ENCODE measurements at places on chromosomes 1 and 21. TPM values are rescaled to one million over a fixed set of nuclear protein-coding genes. Genes with fewer than 3 reads are reported as not detected.
A peak's percentile ranks its signal among the peaks of the same experiment; 100 is the strongest.

Gene ZNF124
- 94.1 TPM for total RNA-seq

Gene SFT2D2
- total RNA-seq = 85.1 TPM

Gene CNIH3
- total RNA-seq = 8.5 TPM

Gene KPRP
- not detected for total RNA-seq

Gene DISP1
- 10.1 TPM for total RNA-seq

Gene DIO1
- total RNA-seq = not detected

Gene TOR1AIP1
- total RNA-seq = 55.4 TPM

- DNase-seq = no peak
These were observed 14.0 kb upstream of the S100B start for GRCh38 chr21:46618738-46619379.

- no peak for DNase-seq
These were observed 203.7 kb upstream of the RUNX1 start for GRCh38 chr21:35252831-35253230.

GRCh38 chr1:160777486-160778089, 18.4 kb upstream of the LY9 start:
- DNase-seq = no peak

DNA sequence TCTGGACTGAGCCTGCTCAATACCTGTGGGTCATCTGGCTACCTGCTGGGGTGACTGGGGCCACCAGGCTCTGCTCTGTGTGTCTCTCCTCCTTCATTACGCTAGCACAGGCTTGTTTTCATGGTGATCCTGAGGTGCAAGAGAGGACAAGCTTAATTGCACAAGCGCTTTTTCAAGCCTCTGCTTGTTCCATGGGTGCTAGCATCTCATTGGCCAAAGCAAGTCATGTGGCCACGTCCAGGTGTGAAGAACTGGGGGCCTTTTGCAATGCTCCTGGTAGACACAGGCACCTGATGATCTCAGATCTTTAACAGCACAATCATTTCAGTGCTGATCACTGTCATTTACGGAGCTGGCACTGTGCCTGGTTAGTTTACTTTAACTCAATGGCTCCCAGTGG, 114.6 kb downstream of the KAZN start:
- no peak for DNase-seq

DNA sequence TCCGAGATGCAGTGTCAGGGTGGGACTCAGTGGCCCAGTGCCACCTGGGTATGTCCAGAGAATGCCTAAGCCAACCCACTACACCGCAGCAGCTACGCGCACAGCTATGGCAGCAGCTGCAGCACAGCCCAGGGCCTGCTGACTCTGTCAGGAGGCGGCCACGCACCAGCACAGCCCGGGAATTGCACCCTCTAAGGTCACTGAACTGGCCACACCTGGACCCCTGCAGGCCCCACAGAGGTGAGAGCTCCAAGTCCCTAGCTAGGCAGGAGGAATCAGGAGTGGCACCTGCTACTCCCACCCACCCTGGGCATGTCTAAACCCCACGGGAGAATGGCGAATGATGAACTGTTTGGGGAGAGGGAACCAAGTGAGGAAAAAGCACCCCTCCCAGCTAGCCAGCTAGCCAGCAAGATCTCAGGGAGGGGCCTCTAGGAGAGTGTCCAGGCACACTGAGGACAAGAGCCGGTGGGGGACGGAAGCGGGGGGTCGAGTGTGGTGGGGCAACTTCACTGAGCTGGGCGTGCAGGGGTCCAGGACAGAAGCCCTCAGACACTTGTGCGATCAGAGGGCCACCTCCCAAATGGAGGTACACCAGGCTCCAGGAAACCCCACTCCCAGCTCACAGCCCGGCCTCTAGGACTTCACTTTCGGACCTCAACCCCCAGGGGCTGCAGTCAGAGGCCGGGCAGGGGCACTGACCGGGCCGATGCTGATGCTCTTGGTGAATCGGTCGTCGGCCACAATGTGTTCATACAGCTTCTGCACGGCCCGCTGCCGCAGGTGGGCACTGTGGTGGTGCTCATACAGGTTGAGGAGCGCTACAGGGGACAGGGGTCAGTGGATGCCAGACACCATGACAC, 13.9 kb downstream of the LSS start:
- peak; percentile 20 for DNase-seq

DNA sequence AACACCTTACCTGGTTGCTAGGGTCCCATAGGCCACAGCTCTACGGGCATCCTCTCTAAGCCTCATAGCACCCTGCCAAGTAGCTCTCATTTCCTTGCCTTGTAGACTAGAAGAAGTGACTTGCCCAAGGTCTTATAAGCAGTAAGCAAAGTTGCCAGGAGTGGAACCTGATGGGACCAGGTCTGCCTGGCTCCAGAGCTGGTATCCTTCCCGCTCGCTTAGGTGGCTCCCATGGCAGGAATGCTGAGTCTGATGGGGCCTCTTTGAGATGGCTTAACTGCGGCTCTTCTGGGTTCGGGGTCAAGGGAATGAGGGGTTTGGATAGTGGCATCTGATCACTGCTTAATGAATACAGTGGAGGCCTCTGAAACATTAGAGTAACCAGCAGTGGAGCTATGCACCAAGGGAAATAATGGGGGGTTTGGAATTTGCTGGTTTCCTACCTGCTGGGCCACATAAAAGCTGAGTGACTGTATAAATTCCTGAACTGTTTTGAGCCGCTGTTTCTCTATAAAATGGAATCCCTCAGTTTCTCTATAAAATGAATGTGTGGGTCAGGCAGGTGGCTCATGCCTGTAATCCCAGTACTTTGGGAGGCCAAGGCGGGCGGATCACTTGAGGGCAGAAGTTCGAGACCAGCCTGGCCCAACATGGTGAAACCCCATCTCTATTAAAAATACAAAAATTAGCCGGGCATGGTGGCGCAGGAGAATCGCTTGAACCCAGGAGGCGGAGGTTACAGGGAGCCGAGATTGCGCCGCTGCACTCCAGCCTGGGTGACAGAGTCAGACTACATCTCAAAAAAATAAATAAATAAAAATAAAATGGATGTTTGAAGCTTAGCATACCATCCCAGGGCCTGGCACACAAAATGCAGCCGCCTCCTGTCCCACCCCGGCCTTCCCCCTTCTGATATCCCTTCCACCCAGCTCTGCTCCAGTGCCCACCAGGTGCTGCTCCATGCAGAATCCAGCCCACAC, 12.4 kb downstream of the FAM151A start:
- no peak for DNase-seq

GRCh38 chr1:211548321-211549091, 30.5 kb downstream of the SLC30A1 start:
- DNase-seq = no peak

DNA sequence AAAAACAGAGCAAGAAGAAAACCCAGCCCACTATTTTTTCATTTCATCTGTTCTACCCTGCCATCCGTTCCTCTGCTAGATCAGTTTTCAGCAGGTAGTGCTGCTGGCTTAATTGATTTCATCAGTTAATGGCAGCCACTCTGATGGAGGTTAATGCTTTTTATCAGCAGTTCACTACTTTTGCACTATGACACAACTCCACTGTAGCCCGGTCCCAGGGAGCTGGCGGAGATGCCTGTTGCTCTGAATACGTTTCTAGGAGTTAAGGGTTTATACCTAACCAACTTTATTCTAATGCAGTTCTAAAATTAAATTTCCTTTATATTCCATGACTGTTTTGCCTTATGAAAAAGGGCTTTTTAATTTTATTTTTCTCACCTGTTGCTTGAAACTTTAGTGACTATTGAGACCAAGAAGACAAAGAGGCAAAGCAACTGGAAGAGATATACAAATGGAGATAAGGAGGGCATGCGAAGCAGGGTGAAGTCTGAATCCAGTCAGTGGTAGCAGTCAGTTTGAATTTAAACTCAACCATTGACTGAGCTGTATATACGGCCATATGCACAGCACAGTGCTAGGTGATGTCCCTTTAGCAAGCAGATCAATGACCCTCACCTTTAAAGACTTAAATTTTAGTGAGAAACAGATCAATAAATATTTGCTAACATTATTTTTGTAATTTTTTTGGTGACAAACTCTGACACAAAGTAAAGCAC, 477.9 kb downstream of the LMO4 start:
- no peak for DNase-seq

GRCh38 chr21:27477296-27477695, 510.4 kb upstream of the ADAMTS5 start:
- DNase-seq = no peak

DNA sequence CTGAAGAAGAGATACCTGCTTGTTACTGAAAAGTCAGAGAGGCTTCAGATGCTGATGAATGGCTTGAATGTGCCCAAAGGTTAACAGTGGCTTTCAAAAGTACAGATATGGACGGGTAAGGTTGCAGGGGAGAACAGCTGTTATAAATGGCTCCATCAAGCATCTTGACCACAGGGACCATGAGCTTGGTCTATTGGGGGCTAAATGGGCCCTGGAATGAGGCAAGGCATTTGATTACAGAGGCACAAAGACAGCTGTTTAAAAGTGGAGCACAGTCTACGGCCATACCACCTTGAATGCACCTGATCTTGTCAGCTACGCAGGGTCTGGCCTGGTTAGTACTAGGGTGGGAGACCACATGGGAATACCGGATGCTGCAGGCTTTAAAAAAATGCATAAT, 48.3 kb downstream of the C1orf198 start:
- no peak for DNase-seq

GRCh38 chr1:172289448-172289847, 131.0 kb upstream of the C1orf105 start:
- no peak for DNase-seq

DNA sequence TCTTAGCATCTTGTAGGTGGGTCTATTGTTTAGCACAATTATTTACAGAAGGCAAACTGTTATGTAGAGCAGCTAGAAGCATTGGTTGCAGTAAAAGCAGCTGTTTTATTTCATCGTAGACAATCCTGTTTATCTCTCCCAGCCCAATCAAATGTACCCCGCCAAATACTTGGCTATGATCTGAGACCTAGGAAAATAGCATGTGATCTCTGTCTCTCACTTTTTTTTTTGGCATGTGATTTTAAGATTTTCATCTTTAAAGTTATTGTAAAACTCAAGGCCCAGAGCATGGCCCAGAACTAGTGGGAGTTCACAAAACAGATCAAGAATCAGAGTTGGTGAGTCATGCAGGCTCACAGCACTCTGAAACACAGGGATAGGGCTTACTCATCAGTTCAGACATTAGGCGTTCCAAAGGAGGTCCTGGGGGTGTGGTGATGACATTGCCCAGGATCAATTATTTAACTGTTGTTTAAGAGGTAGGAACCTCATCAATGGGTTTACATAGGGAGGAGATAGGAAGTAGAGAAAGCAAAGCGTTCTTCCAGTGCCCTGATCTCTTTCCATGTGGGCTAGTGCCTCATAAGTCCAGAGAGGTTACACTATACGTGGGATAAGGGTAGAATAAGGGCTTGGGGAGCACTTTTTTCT, 40.2 kb downstream of the TBX19 start:
- DNase-seq = peak; percentile 63

DNA sequence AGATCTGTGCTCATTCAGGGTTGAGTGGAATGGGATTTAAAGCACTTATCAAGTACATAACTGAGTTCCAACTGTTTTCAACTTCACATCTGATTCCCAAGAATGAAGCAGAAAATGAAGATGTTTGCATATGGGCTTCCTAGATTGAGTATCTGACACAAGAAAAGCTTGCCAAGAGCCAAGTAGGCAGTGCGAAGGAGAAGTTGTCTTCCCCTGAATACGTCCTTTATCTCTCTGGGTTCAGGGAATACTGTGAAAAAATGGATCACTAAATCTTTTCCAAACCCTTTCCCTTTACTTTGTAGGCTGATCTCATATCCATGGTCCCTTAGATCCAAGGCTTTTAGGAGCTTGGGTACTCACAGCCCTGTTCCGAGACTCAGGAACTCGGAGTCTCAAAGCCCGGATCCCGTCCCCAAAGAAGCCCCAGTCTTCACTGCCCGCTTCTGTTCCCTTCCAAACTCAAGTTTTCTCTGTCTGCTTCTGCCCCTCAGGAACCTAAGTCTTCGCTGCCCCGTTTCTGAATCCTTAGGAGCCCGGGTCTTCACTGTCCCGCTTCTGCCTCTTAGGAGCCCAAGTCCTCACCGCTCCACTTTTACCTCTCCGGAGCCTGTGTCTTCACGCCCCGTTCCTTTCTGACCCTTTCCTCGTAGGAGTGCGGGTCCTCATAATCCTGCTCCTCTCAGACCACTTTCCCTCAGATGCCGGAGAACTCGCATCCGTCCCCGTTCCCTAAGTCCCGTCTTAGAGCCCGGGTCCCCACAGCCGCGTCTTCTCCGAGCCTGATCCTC, 616 bp downstream of the TAF12 start:
- no peak for DNase-seq

DNA sequence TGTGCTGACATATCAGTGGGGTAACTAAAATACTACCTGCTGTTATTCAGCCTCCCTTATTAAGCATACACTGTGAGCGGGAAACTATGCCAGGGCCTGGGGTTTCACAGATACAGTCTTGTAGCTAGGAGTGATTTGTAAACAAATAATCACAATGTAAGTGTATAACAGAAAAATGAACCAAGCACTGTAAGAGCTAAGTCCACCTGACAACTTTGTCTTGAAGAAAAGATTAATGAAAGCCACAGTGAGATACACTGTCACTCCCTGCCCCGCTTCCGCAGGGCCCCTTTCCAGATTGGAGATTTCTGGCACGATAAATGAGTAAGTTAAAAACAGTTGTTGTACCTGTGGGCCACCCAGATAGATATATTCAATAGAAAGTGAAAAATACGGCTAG, 4.8 kb downstream of the RCAN3 start:
- no peak for DNase-seq

- DNase-seq = no peak
These were observed 278.2 kb downstream of the RRAGC start for GRCh38 chr1:38581396-38581795.

- no peak for DNase-seq
These were observed 36.6 kb upstream of the TMEM51 start for GRCh38 chr1:15116966-15117365.

- no peak for DNase-seq
These were observed 64.4 kb downstream of the MAP3K7CL start for GRCh38 chr21:29194847-29195246.

DNA sequence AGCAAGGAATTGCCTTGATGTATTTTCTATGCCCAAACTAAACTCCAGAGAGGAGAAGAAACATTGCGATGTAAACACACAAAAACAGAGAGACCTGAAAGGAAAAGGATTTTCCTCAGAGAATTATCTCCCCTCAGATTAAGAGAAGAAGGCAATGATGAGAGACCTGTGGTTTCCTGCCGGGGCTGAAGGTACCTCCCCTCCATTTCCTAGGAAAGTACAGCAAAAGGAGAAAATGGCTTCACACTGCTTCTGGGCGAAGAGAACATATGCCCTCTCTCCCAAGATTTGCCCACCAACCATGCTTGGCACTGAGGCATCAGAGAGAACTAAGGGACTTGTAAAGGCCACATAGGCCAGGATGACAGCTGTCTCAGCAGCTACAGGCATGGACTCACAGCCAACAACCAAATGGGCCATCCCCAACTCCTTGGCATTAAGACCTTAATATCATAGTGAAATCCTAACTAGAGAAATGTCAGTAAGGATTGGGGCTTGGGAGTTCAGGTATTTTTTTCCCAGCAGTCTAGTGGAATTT, 523.0 kb downstream of the PTPRC start:
- no peak for DNase-seq
